HS-5 (cell line): ENCODE measurements at places on chromosomes 7 and 10.

DNA sequence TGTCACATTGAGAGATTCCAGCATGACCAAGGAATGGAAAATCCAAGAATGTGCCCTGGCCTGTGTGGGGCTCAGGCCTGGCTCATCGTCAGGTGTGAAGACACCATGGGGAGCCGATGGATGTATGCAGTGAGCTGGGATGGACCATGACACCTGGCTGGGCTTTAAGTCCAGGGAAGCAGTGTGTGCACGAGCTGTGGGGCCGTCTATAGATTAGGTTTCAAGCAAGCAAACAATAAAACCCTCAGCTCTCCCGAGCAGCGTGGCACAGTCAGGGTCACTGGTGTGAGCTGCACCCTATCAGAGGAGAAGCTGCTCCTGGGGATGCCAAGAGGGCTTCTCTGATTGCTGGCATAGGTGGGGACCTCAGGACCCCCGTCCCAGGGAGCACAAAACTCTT, 50.5 kb upstream of the DLG5 start:
- no peak for DNase-seq

DNA sequence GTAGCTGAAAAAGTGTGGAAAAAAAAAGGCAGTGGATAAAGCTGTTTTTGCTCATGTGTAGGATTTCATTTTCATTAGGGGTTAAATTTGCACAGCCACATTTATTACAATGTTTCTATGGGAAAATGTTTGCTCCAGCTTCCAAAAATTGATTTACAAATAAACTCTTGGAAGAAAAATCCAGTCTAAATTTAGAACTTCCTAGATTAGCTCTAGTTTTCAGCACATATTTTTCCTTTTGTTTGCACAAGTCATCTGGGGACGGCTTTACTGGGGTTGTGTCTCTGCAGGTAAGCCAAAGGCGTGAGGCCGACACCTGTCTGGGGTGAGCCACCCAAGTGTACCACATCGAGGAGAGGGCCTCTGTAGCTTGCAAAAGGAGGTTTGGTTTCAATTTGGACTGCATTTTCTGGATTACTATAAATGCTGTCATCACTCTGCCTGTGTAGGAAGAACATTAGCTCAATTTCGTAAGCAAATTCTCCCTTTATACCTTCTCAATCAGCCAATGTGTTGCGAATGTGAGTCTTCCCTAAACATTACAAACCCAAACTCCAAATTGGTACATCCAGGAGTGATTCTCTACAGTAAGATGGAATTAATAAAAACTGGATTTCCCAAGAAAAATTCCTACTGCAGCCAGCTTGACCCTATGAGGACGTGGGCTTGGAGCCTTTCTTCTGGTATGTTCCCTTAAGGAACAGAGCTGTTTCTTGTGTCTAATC, 89.5 kb upstream of the ZNF438 start:
- no peak for DNase-seq

- no peak for DNase-seq
Measured at GRCh38 chr10:77431209-77431611, 206.4 kb downstream of the KCNMA1 start.

GRCh38 chr10:126387041-126387921, 996 bp downstream of the ADAM12 start:
- no peak for DNase-seq

DNA sequence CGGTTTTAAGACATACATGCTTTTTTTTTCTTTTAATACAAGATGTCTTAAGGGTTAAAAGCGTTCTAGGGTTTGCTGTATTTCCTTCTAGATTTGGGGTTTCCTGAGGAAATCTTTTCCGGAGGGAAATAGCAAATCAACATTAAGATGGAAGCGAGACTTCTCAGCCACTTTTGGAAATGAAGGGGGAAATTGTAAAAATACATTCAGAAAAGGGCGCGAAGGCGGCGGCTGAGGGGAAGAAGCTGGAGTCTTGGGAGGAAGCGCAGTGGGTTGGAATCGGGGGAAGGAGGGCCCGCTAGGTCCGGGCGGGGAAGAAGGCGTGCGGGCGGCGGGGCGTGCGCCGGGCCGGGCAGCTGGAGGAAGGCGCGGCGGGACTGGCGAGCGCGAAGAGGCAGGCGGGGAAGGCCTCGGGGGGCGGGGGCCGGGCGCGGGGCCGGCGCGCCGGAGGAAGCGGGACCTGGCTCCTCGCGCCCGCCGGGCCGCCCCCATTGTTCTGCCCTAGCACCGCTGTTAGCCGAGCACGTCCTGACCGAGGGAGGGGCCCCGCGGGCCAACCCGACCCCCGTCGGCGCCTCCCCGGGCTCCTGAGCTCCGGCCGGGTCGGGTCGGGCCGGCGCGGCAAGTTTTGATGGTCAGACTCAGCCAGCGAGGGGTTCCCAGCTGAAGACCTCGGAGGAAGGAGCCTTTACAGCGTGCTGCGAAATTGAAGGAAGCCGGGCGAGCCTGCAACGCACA, 1.5 kb upstream of the SKIDA1 start:
- no peak for DNase-seq

DNA sequence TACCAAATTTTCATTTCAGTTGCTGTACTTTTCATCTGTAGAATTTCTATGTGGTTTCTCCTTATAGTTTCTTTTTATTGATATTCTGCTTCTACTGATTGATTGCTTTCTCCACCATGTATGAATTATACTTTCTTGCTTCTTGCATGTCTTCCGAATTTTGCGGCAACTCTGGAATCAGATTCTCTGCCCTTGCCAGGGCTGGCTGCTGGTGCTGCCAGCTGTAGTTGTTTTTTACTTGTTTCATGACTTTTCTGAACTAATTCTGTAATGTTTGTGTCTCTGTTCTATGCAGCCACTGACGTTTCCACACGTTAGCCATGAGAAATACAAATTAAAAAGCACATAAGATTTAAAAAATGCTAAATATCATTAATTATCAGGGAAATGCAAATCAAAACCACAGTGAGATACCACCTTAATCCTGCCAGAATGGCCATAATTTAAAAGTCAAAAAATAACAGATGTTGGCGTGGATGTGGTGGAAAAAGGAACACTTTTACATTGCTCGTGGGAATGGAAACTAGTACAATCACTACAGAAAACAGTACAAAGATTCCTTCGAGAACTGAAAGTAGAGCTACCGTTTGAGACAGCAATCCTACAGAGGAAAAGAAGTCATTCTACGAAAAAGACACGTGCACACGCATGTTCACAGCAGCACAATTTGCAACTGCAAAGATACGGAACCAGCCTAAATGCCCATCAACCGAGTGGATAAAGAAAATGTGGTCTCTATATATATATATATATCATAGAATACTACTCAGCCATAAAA, 51.5 kb downstream of the MAD1L1 start:
- DNase-seq: no peak

DNA sequence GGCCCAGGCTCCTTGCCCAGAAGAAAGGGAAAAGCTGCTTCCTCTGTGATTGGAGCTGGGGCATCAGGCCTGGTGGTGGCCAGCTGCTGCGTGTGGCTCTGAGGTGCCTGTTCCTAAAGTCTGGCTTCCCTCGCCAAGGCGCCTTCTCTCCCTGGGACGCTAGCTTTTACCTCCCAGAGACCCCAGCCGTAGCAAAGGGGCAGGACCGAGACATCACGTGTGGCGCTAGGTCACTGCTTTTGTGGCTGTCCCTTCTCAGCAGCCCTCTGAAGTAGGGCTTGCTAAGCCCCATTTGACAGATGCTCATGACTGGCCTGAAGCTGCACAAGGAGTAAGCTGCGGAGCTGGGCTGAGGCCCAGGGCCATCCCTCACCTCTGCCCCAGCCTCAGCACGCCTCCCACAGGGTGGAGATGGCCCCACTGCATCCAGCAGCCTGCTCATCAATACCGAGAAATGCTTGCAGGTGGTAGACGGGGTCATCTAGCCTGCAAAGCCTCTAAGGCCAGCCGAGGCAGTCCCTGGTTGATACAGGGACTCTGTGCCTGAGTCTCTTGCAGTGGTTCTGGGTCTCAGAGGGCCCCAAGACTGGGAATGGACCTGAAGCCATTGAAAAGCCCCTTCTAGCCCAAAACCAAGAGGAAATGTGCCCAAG, 171.2 kb downstream of the LCOR start:
- DNase-seq: no peak

- DNase-seq: no peak
Measured at GRCh38 chr7:22319424-22320403, 37.2 kb downstream of the RAPGEF5 start.

DNA sequence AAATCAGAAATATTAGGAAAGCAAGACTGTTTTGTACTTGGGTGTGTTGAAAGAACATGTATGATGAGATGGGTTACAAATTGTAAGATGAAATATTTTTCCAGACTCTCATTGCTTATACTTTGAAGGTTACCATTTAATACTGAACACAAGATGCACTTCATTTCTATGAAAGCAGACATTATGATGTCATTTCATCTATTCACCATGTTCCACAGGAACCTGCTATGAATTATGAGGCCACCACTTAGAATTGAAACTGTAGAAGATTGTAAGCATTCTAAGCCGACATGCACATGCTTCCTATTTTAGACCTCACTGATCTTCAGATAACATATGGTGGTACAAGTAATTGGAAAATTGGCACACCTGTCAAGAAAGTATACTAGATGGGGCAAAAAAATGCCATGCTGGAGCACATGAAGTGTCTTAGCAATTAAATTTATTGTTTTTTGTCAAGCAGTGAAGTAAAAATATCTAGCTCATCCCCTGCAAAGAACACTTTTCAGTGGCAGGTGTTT, 195.0 kb downstream of the PHF14 start:
- no peak for DNase-seq

GRCh38 chr7:99305473-99306260, 20.0 kb upstream of the ARPC1A start:
- no peak for DNase-seq

- no peak for DNase-seq
Measured at GRCh38 chr10:23199768-23200511, 7.8 kb downstream of the PTF1A start.

DNA sequence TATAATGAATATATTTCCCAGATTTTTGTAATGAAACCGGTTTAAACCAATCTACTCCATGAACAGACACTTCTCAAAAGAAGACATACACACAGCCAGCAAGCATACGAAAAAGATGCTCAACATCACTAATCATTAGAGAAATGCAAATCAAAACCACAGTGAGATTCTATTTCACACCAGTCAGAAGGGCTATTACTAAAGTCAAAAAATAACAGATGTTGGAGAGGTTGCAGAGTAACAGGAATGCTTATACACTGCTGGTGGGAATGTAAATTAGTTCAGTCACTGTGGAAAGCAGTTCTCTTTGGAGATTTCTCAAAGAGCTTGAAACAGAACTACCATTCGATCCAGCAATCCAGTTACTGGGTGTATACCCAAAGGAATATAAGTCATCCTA, 240.7 kb downstream of the TSPAN12 start:
- no peak for DNase-seq

DNA sequence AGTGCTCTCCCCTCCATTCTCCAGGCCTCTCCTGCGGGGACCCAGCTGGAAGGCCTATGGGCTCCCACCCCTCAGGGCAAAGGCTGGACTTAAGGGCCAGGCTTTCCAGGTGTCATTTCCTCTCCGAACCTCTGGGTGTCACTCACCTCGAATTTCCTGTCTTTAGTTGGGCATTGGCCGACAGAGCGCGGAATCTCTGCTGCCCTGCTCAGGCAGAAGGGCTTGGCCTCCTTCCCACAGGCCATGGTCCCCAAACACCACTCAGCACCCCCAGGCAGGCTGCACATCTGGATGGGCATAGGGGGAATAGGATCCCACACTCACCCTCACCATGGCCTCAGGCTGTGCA, 212.9 kb downstream of the CCSER2 start:
- no peak for DNase-seq

DNA sequence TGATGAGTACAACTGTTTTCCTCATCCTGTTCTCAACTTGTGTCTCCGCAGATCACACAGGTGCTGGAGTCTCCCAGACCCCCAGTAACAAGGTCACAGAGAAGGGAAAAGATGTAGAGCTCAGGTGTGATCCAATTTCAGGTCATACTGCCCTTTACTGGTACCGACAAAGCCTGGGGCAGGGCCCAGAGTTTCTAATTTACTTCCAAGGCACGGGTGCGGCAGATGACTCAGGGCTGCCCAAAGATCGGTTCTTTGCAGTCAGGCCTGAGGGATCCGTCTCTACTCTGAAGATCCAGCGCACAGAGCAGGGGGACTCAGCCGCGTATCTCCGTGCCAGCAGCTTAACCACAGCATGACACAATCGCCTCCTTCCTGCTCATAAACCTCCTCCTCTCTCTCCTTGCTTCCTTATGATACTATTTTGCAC, 126.7 kb upstream of the PRSS58 start:
- DNase-seq: no peak

DNA sequence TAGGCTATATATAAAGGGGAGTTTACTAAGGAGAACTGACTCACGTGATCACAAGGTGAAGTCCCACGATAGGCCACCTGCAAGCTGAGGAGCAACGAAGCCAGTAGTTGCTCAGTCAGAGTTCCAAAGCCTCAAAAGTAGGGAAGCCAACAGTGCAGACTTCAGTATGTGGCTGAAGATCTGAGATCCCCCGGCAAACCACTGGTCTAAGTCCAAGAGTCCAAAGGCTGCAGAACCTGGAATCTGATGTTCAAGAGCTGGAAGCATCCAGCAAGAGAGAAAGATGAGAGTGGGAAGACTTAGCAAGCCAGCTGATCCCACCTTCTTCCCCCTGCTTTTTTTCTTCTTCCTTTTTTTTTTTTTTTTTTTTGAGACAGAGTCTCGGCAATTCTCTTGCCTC, 27.0 kb upstream of the GSDME start:
- DNase-seq: no peak

DNA sequence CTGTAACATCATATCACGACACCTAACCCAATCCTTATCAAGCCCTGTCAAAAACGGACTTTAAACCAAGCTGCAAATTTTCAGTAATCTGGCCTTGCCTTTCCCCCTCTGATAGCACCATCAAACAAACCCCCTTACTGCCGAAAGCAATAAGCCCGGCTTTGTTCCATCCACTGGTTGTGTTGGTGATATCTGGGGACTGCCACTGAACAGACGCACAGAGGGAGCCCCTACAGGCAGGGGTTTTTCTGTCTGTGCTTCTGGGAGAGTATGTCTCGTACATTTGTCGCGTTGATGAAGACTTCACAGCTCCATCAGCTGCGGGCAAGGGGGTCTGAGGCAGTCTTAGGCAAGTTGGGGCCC, 550 bp upstream of the PLAU start:
- DNase-seq: no peak

GRCh38 chr10:13823096-13823708, 236.4 kb downstream of the PRPF18 start:
- no peak for DNase-seq

DNA sequence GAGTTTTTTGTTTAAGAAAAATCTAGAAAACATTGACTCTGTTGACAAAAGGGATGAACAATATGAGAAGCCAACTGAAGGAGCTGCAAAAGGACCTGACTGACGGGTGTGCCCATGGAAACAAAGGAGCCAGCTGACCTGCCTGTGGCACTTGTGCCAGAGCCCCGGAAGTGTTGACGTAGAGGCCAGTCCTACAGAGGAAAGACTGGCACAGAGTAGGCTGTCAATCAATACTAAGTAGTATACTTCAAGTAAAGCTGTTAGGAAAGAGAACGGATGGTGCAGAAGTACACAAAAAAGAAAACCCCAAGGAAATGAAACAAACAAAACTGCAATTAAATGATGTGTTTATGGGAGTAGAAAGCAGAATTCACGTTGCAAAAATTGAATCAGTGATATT, 19.0 kb upstream of the ABI1 start:
- DNase-seq: no peak
